ENCODE measurements at places on chromosomes 2 and 18.

GRCh38 chr2:139916822-139917221 is 1136.6 kb upstream of the NXPH2 start:
- DNase-seq: no peak

DNA sequence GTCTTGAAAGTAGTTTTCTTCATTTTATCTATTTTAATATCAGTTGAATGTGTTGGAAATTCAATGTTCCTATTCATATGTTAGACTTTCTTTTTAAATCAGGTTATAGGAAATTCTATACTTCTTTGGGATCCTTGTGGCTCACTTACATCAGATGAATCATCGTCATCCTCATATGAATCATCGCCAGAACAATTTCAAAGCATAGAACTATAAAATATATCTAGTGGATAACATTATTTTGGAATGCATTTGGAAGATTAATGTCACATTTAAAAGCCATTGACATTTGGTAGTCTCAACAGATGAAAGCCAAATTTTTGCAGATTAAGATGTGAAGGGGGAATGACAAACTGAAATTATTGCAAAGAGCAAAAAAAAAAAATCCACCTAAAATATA is 94.1 kb downstream of the FAM161A start:
- peak; percentile 67 for DNase-seq

DNA sequence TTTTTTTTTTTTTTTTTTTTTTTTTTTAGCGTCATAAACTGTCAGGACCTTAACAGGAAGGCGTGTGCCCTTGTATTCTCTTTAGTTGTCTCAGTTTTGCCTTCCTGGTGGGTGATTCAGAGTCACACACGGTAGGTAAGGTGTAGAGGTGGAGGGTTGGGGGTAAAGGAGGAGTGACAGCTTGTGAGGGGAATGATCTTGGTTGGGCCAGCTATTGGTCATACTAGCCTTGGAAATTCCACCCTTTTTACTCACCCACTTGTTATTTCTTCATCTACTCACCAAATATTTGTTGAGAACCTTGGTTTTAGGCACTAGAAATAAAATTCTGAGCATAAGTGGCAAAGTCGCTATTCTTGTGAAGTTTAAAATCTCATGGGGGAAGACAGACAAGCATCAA is 22.2 kb downstream of the SMIM21 start:
- DNase-seq: peak; percentile 49

DNA sequence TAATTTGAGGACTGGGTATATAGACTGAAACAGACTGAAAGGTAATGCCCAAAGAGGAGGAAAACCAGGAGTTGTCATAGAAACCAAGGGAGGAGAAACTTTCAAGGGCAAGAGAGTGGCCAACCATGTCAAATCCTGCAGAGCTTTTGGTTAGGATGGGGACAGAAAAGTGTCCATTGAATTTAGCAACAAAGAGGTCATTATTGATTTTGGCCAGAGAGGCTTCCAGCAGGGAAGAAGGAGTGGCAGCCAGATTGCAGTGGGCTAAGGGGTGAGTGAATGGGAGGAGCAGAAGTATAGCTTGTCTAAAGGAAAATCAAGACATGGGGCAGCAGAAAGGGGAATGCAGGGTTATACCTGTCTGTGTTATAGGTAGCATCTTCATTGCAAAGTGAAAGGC is 194.0 kb downstream of the CAMKMT start:
- no peak for DNase-seq

DNA sequence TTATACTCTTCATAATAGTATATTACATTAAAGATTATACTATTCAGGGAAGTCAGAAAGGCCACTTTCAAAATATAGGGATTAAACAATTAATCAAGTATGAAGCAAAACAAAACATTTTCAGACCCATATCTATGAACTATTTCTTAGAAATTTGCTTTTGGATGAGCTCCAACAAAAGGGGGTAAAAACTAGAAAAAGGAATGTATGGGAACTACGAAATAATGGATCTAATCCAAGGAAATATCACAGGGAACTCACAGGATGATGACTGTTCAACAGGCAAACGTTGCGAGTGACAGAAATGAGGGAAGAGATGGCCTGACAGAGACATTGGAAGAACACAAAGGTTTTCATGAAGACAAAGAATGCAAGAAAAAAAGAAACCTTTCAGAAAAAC is 27.9 kb downstream of the G6PC2 start:
- no peak for DNase-seq

Data from astrocyte (in vitro differentiated cells and primary cell).